CD4-positive, alpha-beta T cell treated with Interleukin-21 for 1 hour (primary cell): ENCODE measurements at places on chromosomes 1 and 21.

GRCh38 chr1:198529414-198529813 is 11.1 kb downstream of the ATP6V1G3 start:
- DNase-seq = no peak

GRCh38 chr1:62951428-62951827 is 167.5 kb downstream of the ATG4C start:
- DNase-seq = no peak

DNA sequence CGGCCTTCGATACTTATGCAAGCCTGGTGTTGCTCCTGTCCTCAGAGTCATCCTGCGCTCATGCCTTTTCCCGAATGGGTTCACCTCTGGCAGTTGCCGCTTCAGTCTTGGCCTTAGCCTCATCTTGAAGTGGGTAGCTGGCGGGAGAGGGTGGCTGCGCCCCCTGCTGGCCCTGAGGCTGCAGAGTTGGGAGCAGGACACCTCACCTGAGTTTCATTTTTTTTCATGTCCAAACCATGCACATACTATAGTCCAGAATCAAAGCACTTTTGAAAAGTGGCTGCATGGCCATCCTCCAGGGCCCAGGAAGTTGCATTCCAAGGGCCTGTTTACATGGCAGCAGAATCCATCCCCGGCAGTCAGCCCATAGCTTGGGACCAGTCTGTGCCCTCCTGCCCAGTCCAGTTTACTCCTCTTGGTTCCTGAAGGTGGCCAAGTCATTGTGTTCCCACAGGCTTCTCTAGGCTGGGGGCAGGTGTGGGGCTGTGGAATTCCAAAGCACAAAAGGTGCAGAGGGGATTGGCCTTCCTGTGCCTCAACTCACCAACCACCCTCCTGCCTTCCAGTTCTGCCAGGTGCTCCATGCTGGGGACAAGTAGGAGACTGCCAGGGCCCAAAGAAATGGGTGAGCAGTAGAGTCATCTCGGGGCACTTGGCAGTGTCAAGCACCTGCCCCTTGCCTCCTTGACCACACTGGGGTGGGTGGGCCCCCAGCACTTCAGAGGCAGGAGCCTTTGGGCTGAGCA is 44.0 kb downstream of the YARS1 start:
- peak; percentile 71 for DNase-seq

DNA sequence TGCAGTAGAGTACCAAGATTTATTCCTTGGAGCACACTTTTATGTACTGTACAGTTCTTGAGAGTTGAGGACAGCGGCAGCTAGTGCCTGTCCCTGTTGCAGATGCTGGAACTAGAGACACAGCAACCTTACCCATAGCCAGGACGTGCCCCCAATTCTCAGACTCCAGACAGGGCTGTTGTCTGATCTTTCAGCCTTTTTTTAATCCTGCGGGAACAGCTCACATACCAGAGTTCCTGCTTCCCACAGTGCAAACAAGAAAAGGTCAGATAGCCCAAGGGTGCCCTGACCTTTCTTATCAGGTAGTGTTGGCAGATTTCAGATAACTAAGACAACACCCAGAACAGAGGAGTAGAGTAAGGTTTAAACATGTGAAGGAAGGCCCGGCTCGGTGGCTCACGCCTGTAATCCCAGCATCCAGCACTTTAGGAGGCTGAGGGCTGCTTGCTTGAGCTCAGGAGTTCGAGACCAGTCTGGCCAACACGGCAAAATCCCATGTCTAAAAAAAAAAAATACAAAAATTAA is 78.5 kb downstream of the DOP1B start:
- no peak for DNase-seq

DNA sequence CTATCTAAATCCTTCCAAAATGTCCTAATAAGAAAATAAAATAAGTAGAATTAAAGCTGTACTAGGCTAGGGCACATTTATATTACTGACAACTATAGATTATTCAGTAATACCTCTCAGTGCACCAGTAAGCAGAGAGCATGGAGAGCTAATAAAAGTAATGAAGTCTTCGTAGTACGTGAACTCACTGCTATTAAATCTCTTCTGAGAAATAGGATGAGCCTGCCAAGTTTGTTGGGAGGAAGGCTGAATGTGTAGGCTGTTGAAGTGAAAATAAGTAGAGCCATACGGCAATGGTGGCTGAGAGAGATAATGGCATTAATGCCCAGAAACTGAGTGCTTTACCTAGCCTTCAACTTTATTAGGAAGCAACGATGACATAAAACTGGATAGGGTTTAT is 73.9 kb upstream of the NR5A2 start:
- no peak for DNase-seq

GRCh38 chr1:42692461-42692860 is 10.2 kb downstream of the YBX1 start:
- DNase-seq = no peak

- no peak for DNase-seq
These were observed 227.9 kb downstream of the RERE start for GRCh38 chr1:8589571-8589970.

GRCh38 chr1:246329900-246330299 is 177.2 kb downstream of the SMYD3 start:
- DNase-seq = no peak

DNA sequence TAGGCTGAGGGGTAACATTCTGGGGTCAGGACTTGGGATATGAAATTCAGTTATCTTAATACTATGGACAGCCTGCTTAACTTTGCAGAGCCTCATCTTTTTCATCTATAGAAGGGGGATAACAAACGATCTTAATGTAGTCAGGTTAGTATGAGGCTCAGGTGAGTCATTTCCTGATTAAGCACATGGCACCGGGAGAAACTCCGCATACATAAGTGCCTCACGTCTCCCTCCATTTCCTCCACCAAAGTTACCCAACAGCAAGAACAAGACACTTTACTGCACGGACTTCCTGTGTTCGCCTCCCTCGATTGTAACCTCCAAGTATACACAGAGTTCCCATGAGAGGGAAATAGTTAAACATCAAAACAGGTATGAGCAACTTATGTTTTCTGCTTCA is 112.7 kb upstream of the COA6 start:
- DNase-seq = no peak
